ENCODE measurements at places on chromosomes 11 and 22. TPM values are rescaled to one million over a fixed set of nuclear protein-coding genes. Genes with fewer than 3 reads are reported as not detected.
A peak's percentile ranks its signal among the peaks of the same experiment; 100 is the strongest.

GRCh38 chr11:119377961-119378667 lies 3.4 kb downstream of the USP2 start:
- no peak for DNase-seq

DNA sequence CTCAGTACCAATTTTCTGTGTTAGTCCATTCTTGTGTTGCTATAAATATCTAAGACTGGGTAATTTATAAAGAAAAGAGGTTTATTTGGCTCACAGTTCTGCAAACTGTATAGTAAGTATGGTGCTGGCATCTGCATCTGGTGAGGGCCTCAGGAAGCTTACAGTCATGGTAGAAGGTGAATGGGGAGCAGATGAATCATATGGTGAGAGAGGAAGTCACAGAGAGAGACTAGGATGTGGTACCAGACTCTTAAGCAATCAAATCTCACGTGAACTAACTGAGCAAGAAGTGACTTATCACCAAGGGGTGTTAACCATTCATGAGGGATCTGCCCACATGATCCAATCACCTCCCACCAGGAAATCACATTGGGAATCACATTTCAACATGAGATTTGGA lies 60.8 kb upstream of the ZBED5 start:
- DNase-seq, result no peak

DNA sequence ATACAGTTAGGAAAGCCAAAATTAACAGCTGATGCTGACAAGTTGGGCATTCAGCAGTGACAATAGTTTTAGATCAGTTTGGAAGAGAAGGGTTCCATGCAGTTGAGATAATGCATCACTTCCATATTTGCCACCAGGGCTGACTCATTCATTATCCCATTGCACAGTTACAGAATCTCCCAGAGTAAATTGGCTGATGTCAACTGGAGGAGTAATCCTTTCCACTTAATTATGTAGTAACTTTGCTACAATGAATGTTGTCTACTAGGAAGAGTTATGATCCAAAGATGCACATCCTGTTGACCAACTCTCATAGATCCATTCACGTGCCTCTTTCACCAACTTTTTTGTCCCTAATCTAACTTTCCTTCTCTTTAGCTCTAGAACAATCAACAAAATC lies 123.3 kb upstream of the LUZP2 start:
- DNase-seq, result no peak

DNA sequence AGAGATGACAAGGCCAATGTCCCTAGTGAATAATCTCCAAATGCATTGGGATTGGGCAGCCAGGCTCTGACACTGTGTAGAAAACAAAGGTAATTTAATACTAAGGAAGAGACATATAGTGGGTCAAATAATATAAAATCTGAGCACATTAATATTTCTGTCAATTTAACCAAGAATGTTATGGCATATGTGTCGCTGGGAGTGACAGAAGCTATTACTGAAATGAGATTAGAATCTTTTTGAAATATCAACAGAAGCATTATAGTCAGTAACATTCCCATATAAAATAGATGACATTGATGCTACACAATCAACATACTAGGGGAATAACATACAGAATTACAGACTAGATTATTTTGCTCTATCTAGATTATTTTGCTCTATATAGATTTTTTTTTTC lies 114.0 kb downstream of the BLID start:
- no peak for DNase-seq

GRCh38 chr11:115317277-115318185 lies 186.7 kb downstream of the CADM1 start:
- no peak for DNase-seq

DNA sequence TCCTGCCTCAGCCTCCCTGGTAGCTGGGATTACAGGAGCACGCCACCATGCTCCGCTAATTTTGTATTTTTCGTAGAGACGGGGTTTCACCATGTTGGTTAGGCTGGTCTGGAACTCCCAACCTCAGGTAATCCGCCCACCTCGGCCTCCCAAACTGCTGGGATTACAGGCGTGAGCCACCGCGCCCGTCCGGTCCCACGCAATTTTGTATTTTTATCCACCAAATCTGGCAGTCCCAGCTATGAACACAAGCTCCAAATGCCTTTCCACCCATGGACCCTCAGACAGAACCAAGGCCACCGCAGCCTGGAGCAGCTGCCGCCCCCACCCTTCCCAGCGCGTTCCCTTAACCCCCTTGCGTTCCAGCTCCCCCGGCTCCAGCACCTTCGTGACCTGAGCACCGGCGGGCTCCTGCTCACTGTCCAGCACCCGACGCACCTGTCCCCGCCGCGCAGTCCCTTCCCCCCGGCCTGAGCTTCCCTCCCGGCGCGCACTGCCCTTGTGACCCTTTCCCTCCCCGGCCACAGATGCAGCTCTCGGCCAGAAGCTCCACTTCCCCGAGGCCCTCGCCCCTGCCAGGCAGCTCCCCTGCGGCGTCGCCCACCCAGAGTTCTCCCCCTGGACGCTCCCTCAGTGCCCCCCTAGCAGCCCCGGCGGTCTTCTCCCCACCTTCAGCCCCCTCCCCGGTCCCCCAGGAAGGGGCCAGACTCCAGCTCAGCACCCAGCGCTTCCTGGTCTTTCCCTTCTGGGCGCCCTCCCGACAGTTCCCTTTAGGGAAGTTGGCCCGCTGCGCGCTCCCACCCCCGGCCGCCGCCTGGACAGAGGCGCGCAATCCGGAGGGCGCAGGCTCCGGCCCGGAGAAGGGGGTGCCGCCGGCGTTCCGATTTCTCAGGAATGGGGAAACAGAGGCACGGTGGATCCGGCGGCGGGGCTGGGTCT lies 5.6 kb upstream of the ZBED4 start:
- no peak for DNase-seq

DNA sequence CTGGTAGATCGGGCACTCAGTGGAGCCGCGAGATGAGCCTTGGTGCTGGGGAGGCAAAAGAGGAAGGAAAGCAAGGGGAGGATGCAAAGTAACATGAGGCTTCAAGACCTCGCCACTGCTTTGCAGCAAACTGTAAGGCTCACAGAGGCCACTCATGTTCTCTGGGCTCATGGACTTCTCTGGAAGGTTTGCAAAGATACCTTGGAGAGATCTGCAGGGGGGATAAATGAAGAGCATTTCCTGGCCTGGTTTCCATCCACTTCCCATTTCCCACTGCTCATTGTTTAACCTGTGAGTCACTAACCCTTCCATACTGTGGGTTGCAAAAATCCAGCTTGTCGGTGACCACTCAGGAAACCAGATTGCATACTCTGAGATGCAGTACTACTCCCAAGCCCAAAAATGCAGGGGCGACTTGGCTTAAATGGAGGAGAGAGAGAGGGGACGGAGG lies 38.5 kb downstream of the OSBP2 start:
- no peak for DNase-seq

DNA sequence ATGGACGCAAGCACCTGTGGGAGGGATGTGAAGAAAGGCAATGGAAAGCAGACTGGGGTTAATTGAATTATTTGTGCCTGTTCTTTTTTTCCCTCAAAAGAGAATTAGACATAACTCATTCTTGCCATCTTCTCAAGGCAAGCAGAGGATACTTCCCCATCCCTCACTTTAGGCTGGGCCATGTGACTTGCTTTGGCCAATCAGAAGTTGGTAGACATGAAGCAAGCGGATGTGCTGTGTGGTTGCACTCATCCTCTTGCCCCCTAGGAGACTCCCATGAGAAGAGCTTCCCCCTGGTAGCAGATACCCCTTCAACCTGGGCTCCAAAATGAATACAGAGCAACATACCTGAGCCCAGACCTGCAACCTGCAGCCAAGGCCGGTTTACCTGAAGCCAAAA lies 124.4 kb upstream of the ZC3H12C start:
- DNase-seq, result no peak

DNA sequence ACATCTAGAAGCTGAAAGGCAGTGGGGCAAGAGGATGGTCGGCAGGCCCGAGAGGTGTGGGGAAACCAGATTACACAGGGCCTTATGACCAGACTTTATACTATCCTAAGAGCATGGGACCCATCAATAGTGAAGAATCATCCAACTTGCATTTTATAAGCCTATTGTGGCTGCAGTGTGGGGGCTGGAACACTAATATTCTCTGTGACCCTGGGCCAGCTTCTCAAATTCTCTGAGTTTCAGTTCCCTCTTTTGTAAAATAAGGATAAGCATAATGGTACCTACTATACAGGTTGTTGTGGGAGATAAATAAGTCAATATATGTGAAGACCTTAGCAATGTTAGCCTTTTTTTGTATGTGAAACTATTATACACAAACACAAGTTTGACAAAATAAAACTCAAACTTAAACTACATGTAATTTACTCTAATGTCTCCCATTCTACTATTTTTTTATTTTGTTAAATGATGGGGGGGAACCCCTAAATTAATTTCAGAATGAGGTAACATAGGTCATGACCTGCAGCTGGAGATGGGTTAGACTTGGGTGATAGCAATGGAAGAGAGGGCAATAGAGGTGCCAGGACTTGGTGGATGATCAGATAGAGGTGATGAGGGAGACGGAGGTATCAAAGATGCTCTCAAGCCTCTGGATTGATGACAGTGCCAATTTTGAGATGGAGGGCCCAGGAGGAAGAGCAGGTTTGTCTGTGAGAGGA lies 30.1 kb downstream of the SMCO4 start:
- DNase-seq, result no peak

GRCh38 chr11:133714471-133715375 lies 130.6 kb downstream of the SPATA19 start:
- DNase-seq, result no peak

GRCh38 chr22:31613286-31613903 lies 48.6 kb downstream of the PISD start:
- DNase-seq, result no peak

- no peak for DNase-seq
Measured at GRCh38 chr11:67311556-67312082, 8.3 kb downstream of the SSH3 start.

DNA sequence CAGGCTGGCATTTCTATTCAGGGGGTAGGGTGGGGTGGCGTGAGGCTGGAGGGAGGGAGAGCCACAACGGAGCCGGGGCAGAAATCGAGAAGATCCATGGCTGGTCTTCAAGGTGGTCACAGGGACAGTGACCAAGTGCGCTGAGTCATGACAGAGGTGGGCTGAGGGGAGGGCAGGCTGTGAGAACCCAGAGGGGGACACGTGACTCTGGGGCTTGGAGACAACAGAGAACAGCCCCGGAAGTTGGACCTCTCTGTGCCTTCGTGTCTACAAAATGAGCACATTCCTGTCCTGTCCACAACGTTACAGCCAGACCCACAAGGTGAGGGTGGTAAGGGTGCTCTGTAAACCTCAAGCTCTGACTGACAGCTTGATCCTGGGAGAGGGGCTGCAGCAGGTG lies 35.1 kb upstream of the ARFGAP3 start:
- no peak for DNase-seq

DNA sequence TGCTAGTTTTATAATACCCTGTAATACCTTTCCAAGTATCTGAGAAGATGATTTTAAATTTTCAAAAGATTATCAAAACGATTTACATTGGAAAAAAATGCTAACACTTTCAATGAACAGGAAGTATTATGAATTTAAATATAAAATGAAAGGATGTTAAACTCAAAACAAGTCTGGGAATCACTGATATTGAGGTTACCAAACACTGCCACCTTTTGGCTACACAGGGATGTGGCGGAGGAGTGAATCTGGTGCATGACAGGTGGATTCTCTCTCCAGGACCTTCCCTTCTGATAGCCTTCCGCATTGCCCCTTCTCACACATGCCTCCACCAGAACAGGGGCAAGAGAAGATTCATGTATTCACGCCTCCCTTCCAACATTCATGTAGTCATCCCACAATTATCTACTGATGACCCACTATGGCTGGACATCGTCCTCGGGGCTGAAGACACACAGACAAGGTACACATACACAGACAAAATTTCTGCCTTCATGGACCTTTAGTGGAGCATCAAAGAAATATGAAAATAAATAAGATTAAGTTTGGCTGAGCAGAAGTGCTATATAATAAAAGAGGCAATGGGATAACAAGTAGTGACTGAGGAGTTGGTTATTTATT lies 34.7 kb downstream of the ATG16L2 start:
- no peak for DNase-seq

DNA sequence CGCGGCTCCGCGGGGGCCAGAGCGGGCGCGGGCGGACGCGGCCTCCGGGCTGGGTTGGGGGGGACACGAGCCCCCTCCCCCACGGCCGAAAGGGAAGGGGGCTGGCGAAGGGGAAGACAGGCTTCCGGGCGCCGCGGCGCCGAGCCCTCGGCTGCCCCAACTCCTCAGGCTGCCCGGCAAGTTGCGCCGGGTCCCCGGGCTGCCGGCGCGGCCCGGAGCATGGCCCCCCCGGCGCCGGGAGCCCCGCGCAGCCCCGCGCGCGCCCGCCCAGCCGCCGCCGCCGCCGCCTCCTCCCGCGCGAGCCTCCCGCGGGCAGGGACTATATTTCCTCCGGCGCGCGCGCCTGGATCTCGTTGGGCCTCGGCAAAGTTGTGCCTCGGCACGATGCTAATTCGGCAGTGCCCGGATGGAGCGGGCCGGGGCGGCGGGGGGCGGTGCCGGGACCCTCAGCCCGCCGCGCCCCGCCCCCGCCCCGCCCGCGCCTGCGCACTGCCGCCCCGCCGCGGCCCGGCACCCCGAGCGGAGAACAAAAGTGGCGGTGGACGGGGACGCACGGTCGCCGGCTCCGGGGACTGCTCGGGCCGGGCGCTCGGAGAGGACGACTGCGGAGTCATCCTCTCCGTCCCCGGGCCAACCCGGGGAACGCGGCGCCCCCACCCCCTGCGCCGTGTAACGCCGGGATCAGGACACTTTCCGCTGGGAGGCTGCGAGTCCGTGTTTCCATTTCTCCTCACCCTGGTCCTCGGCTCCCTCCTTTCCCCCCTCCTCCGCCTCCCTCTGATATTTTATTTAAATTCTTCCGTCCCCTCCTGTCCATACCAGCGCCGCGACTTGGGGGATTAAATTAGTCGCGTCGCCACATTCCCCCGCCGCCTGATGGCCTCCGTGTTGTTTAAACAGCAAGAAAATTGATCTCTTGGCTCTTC lies at the start of gene PHF21B:
Gene PHF21B (minus strand): TSS at position 400 of the 926 bp plus-strand sequence. CDS start 456 bp downstream, outside the sequence.
- DNase-seq, result peak; percentile 85

- no peak for DNase-seq
Measured at GRCh38 chr11:64206457-64207255, at the start of gene FERMT3. Gene FERMT3, plus strand, starts transcription at chr11:64206721. Its CDS starts 644 bp downstream, at chr11:64207365.

- DNase-seq, result no peak
Measured at GRCh38 chr22:27597703-27598444, 203.7 kb downstream of the MN1 start.

GRCh38 chr11:67270256-67271204 lies 4.3 kb downstream of the GRK2 start:
- peak; percentile 67 for DNase-seq

GRCh38 chr22:24190159-24190540 lies 8.9 kb downstream of the SUSD2 start:
- no peak for DNase-seq

KRTAP5-9 gene
- 0.80 TPM for total RNA-seq

CBLIF gene
- not detected for total RNA-seq

KRTAP5-10 gene
- total RNA-seq, result 0.23 TPM

IL10RA gene
- total RNA-seq, result 0.82 TPM

MPZL3 gene
- 10.7 TPM for total RNA-seq

SPI1 gene
- not detected for total RNA-seq

CNIH2 gene
- 1.9 TPM for total RNA-seq
